H9 (cell line): ENCODE measurements at places on chromosomes 7 and 10. TPM values are rescaled to one million over a fixed set of nuclear protein-coding genes. Genes with fewer than 3 reads are reported as not detected.

Gene AKR1B15
- total RNA-seq = not detected in 2 replicates

Gene PIK3AP1
- total RNA-seq = 1.5 and 1.7 TPM in 2 replicates

Gene TUBB8
- 0.22 and 0.57 TPM in 2 replicates for total RNA-seq

Gene ZNF736
- not detected in 2 replicates for total RNA-seq

DNA sequence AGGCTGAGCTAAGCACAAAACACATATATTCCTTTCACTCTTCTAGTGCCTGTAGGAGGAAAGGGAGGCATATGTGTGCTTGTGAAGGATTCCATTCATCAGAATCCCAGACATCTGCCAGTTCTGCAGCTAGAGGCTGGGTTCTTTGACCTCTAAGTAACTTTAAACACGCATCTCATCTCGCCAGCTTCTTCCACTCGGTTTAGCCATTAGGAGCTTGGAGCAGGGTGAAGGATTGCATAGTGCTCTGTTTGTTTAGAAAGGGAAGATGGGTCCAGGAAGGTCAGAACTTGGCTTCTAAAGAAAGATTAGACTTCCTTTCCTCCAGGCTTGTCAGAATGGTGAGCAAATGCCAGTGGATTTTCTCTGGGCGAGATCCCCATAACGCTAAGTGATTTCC lies 43.6 kb downstream of the HK1 start:
- DNase-seq = no peak
- H3K36me3 ChIP-seq = no peaks in the 10 kb centered on the region
- no peaks in the 10 kb centered on the region; the same call in 1 of the 2 replicates for H3K27me3 ChIP-seq

GRCh38 chr7:49631960-49632359 lies 141.5 kb upstream of the VWC2 start:
- no peaks in the 10 kb centered on the region for H3K4me1 ChIP-seq
- no peak overlapping the region for H3K27ac ChIP-seq

- no peak for DNase-seq
- peaks cover 2% of the 10 kb centered on the region; the same call in 1 of the 2 replicates for H3K4me1 ChIP-seq
- no peaks in the 10 kb centered on the region for H3K27me3 ChIP-seq
- peaks cover 9% of the 10 kb centered on the region for H3K36me3 ChIP-seq
- H3K27ac ChIP-seq = no peak overlapping the region
- no peak overlapping the region for H3K4me3 ChIP-seq
These were observed 15.9 kb downstream of the BZW2 start for GRCh38 chr7:16661924-16662323.

DNA sequence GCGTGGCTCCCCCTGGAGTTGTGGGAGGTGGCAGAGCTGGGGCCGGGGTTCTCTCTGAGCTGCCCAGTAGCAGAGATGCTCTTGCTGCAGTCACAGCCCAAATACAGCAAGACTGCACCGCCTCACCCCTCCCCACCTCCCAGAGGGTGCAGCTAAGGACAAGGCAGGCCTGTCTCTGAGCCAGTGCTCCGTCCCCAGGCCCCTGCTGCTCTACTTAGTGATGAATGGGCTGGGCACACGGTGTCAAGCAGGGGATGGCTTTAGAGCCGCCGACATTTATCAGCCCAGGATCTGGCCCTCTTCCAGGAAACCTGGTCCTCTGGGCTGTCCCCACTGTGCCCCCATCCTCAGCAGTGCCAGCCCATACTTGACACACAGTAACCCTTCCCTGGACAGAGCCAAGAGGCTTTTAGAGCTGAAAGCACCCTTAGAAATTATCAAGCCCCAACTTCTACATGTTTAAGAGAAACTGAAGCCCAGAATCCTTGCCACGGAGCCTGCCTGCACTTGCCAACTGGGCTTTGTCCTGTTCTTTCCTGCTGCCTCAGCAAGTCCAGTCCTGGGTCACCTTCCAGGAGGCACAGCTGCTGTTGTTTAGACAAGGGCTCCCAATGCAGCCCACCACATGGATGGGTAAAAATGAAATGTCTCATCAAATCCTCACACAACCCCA lies 137.1 kb upstream of the UNC5B start:
- no peaks in the 10 kb centered on the region for H3K27me3 ChIP-seq
- H3K4me3 ChIP-seq = no peak overlapping the region
- no peak overlapping the region for H3K27ac ChIP-seq
- no peaks in the 10 kb centered on the region; the same call in 2 of the 3 replicates for H3K36me3 ChIP-seq
- DNase-seq = no peak

DNA sequence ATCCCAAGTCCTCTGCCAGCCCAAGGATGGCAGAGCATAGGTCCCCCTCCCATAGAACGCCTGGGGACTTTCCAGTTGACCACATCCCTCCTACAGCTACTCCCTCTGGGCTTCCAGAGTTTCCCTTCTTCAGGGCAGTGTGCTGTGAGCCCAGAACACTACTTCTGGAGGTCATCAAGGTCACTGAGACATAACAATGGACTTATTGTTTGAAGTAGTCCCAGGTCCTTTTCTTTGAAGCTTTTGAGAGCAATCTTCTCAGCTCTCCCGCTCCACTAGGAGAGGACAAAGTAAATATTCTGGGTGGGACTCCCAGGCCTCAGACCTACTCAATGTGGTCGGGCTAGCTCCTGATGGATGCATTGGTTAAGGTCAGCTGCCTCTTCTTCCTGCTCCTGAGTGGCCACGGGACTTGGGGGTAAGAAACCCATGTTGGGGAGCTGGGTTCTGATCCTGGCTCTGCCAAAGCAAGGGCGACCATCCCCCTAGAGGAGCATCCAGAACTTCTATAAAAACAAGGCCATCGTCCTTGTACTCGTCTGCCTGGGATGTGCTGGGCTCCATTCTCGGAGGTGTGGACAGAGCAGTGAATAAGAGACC lies 83.5 kb upstream of the DDC start:
- no peaks in the 10 kb centered on the region for H3K27me3 ChIP-seq
- H3K4me1 ChIP-seq = no peaks in the 10 kb centered on the region
- H3K4me3 ChIP-seq = no peak overlapping the region
- DNase-seq = no peak
- H3K27ac ChIP-seq = no peak overlapping the region

DNA sequence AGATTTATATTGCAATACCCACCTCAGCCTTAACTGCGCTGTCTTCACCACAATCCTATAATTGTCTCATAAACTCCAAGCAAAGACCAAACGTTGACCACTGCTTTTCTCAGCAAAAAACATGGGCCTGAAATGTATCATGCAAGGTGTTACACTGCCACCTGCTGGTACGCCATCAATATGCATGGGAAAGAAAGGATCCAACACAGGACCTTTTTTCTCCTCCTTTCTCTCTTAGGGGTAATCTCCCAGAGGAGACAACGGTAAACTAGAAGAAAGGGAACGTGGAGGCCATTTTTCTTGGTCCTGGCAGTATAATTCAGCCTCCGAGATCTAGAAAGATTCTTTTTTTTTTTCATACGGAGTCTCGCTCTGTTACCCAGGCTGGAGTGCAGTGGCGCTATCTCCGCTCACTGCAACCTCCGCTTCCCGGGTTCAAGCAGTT lies 79.1 kb upstream of the MPP7 start:
- H3K27me3 ChIP-seq = no peaks in the 10 kb centered on the region
- H3K36me3 ChIP-seq = no peaks in the 10 kb centered on the region
- H3K4me1 ChIP-seq = no peaks in the 10 kb centered on the region
- DNase-seq = peak; percentile 81

DNA sequence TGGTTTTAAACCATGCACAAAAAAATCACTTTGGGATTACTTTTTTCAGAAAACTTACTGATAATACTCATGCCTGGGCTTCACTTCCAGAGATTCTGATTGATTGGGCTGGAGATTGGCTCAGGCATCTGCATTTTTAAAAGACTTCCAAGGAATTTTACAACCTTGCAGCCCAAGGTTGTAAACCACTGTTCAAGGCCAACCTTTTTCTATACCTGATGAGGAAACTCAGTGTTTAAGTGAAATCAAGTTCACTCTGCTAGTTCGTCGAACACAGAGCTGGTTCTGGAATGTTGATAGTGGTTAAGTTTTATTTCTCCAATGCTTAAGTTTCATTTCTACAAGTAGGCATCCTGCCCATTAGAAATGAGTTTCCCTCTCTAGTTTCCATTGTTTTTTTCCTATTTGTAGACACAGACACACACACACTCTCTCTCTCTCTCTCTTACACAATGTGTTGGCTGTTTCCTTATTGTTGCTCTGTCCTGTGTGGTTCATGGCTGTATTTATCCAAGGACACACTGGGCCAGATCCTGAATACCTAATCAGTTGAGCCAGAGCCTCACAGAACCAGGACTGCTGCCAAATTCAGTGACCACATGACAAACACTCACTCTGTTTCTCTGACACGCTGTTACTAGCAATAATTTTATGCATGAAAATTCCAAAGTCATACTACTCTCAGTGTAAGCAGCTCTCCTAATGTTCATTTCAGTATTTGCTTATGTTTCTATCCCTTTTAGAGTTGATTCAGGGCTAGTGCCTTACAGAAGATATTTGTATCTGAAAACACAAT lies 3.7 kb upstream of the IFIT1B start:
- H3K4me3 ChIP-seq = no peak overlapping the region
- no peaks in the 10 kb centered on the region for H3K36me3 ChIP-seq
- no peak overlapping the region for H3K27ac ChIP-seq

- no peak for DNase-seq
- H3K4me3 ChIP-seq = peak overlapping the region; percentile 88
- peaks cover 4% of the 10 kb centered on the region; the same call in 1 of the 2 replicates for H3K4me1 ChIP-seq
- H3K27ac ChIP-seq = no peak overlapping the region
These were observed 493 bp downstream of the ZMIZ2 start for GRCh38 chr7:44748948-44749731.

DNA sequence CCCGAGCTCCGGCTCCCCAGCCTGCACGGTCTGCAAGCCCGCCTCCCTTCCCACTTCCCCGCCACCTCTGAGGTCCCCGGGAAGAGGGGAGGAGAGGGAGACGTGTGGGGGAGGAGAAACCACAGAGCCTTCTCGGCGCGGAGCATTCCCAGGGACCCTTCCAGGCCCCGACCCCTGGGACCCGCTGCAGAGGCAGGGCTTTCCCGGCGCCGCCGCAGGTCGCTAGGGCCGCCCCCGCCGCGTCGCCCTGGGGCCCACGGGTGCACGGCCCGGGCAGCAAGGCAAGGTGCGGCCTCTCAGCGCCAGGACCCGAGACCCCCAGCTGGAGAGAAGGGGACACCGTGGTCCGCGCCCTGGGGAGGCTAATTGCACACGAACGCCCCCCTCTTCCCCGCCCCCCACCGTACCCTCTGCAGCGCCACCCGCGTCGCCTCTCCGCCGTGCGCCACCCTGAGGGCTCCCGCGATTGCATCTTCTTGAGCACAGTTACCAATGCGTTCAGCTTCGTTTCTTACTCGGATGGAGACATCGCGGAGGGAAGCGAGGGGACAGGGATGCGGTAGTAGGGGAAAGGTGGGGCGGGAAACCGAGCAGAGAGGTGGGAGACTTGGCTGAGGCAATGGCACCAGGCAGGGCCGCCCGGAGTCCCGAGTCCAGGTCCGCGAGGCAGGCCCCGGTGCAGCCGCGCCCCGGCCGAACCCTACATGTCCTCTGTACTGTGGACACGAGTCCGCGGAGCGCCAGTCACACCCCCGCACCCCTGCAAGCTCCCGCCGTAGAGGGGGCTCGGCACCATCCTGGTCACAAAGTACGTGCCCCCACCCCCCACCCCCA lies 28.9 kb downstream of the SKIDA1 start:
- no peak overlapping the region for H3K27ac ChIP-seq
- peaks cover 19% of the 10 kb centered on the region; the same call in 1 of the 2 replicates for H3K27me3 ChIP-seq
- H3K36me3 ChIP-seq = peaks cover 9% of the 10 kb centered on the region
- H3K4me3 ChIP-seq = peak overlapping the region; percentile 78
- peak; percentile 62 for DNase-seq

- H3K27ac ChIP-seq = no peak overlapping the region
- no peaks in the 10 kb centered on the region for H3K4me1 ChIP-seq
- peak; percentile 45 for DNase-seq
These were observed 918.1 kb upstream of the POT1 start for GRCh38 chr7:125847692-125848091.

DNA sequence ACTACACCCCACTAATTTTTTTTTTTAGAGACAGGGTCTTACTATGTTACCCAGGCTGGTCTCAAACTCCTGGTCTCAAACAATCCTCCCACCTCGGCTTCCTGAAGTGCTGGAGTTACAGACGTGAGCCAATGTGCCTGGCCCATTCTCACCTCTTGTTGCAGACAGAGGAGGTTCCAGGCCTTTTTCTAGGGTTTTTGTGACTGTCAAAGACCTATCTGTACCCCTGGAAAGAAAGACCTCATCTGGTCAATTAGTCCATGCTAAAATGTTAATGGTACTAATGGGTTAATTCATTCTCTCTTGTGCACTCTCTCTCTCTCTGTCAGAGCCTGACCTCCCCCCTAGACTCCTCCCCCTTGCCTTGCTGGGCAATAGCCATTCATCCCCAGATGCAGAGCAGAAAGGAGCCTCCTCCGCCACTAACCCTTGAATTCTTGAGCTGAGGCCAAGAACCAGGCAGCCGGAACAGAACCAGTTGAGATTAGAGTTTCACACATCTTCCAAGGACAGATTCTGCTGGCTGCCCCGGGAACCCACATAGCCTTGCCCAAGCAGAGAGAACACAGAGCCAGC lies 209.7 kb downstream of the SKIDA1 start:
- DNase-seq = peak; percentile 78
- peak overlapping the region; percentile 6 for H3K27ac ChIP-seq
- peak overlapping the region; percentile 62; the same call in 2 of the 3 replicates for H3K4me3 ChIP-seq
- H3K4me1 ChIP-seq = peaks cover 5% of the 10 kb centered on the region; the same call in 1 of the 2 replicates
- H3K27me3 ChIP-seq = no peaks in the 10 kb centered on the region
- no peaks in the 10 kb centered on the region; the same call in 2 of the 3 replicates for H3K36me3 ChIP-seq

DNA sequence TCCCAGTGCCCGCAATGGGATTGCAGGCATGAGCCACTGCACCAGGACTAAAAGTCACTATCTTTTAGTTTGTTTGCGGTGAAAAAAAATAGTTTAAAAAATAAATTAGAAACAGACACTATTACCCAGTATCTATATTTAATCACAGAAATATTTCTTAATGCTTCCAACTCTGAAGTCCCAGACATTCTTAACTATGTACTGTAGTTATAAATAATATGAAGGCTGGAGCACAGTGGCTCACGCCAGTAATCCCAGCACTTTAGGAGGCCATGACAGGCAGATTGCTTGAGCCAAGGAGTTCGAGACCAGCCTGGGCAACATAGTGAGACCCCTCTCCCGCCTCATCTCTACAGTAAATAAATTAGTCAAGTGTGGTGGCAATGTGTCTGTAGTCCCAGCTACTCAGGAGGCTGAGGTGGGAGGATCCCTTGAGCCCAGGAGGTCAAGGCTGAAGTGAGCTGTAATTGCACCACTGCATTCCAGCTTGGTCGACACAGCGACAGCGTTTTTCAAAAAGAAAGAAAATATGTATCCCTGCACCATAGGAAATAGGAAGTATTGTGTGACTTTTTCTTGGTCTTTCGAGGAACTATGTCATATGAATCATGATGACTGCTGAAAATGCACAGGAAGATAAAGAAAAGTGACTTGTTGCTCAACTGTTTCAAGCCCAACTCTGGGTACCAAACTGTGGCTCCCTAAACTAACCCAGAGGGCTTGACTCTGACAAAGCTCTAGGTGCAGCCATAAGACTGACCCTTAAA lies 74.9 kb upstream of the STEAP1B start:
- no peaks in the 10 kb centered on the region for H3K27me3 ChIP-seq
- H3K4me1 ChIP-seq = no peaks in the 10 kb centered on the region
- H3K27ac ChIP-seq = no peak overlapping the region
- H3K4me3 ChIP-seq = no peak overlapping the region
- no peak for DNase-seq
- H3K36me3 ChIP-seq = no peaks in the 10 kb centered on the region

GRCh38 chr7:95871075-95871848 lies 98.9 kb downstream of the DYNC1I1 start:
- H3K27ac ChIP-seq = no peak overlapping the region
- DNase-seq = peak; percentile 45
- no peaks in the 10 kb centered on the region for H3K36me3 ChIP-seq
- H3K27me3 ChIP-seq = no peaks in the 10 kb centered on the region
